ENCODE measurements at places on chromosomes 5 and 9. TPM values are rescaled to one million over a fixed set of nuclear protein-coding genes. Genes with fewer than 3 reads are reported as not detected.

Gene ARHGEF28
- 30.0 TPM for total RNA-seq

Gene RGMB
- total RNA-seq = 31.9 TPM

Gene TLX3
- not detected for total RNA-seq

Gene ARSI
- total RNA-seq = 23.5 TPM

Gene LRRC19
- not detected for total RNA-seq

Measured in camera-type eye (tissue), 1 donor.